ENCODE measurements at places on chromosomes 1 and 21. TPM values are rescaled to one million over a fixed set of nuclear protein-coding genes. Genes with fewer than 3 reads are reported as not detected.

The RASSF5 gene
- 0.56 TPM for total RNA-seq

The TESK2 gene
- 36.1 TPM for total RNA-seq

The RAB13 gene
- 52.4 TPM for total RNA-seq

The CD244 gene
- total RNA-seq: 0.05 TPM

The SMIM1 gene
- 4.4 TPM for total RNA-seq

The DRAXIN gene
- 0.03 TPM for total RNA-seq

The CHAF1B gene
- total RNA-seq: 16.0 TPM

The S100A3 gene
- not detected for total RNA-seq

The TSPAN1 gene
- total RNA-seq: not detected

The PTCH2 gene
- 0.03 TPM for total RNA-seq

DNA sequence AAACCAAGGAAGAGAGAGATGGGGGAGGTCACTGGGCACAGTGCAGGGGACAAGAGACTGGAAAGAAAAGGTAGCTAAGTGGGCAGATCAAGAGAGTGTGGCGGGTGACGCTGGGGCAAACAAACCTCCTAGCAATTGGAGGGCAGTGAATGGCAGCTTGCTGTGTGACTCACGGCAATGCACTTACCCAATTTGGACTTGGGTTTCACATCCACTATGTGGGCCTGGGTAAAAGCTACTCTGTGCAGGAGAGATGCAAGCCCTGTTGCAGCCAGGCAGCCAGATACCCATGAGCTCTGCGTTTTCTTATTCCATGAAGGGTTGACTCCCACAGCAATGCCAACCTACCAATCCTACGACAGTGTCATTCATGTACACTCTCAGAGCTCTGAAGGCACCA, 9.5 kb downstream of the PLXNA2 start:
- DNase-seq: no peak

- DNase-seq: no peak
Measured at GRCh38 chr1:167312871-167313270, 92.2 kb downstream of the POU2F1 start.

GRCh38 chr1:234611225-234611846, 1.4 kb upstream of the IRF2BP2 start:
- peak; percentile 74 for DNase-seq

- DNase-seq: no peak
Measured at GRCh38 chr1:183089025-183089639, 65.9 kb downstream of the LAMC1 start.

DNA sequence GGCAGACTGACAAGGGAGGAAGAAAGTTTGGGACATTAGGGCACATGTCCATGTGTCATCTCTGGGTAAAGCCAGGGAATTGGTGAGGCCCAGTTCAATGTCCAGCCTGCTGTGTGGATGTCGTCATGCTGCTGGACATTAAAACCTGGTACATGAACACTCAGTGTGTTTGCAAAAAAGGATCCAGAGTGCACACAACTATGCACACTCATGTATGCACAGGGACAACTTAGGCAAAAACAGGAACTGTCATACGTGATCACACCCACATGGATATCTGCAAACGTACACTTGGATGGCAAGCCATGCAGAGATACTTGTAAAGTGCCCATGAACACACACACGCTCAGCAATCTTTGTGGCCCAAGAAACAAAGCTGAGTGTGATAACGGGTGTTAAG, 47.9 kb upstream of the NEK2 start:
- DNase-seq: no peak

DNA sequence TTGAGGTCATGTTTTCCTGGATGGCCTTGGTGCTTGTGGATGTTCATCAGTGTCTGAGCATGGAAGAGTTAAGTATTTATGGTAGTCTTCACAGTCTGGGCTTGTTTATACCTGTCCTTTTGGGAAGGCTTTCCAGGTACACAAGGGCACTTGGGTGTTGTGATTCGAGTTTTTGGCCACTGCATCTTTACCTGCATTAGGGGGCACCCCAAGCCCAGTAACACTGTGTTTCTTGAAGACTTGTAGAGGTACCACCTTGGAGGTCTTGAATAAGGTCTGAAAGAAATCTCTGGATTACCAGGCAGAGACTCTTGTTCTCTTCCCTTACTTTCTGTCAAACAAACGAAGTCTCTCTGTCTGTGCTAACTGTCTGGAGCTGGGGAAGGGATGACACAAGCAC, 34.4 kb upstream of the ROR1 start:
- no peak for DNase-seq

- DNase-seq: no peak
Measured at GRCh38 chr1:118116401-118116800, 68.6 kb downstream of the SPAG17 start.

GRCh38 chr1:203726417-203726867, 38.5 kb upstream of the LAX1 start:
- no peak for DNase-seq

DNA sequence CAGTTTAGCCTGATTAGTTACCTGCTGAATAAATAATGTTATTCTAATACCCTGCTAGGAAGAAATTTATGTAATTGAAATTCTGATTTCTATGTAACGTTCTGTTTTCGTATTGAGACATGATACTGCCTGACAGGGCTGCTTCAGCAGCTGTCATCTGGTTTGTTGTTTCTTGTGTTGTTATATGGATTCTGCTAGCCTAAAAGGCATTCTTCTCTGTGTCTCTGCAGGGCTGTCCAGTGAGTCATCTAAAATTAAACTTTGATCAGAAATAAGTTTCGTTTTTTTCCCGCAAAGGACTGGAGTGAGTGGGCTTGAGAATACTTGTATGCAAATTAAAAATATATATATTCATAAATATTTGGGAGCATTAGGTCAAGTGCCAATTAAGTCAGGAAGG, 93.0 kb downstream of the DYRK1A start:
- no peak for DNase-seq

GRCh38 chr1:111489604-111490003, 13.8 kb downstream of the ADORA3 start:
- peak; percentile 14 for DNase-seq

DNA sequence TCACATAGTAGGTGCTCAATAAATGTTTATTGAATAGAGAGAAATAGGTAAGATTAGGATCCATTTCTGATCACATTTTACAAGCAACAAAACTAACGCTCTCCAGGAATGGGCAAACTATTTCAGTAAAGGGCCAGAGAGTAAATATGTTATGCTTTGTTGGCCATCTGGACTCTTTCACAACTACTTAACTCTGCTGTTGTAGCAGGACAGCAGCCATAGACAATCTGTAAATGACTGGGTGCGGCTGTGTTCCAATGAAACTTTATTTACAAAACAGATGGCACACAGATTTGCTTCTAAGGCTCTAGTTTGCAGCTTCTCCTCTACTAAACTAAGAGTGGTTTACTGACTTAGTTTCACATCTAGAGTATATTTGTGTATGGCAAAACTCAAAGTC, 83.0 kb upstream of the BACH1 start:
- DNase-seq: no peak

GRCh38 chr1:64176659-64177058, 26.8 kb upstream of the UBE2U start:
- DNase-seq: no peak

DNA sequence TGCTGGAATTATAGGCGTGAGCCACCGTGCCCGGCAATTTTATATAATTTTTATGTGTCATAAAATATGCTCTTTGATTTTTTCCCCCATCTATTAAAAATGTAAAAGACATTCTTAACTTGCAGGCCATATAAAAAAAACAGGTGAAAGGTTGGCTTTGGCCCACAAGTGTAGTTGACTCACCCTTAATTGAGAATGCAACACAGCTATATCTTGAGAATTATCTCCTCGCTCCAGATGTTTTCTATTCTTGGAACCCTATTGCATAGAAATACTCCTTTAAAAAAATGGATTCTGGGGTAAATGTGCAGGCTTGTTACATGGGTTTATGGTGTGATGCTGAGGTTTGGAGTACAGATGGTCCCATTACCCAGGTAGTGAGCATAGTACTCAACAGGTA, 112.0 kb downstream of the ST3GAL3 start:
- no peak for DNase-seq

GRCh38 chr1:246726881-246727280, 2.7 kb downstream of the SCCPDH start:
- peak; percentile 98 for DNase-seq

- DNase-seq: peak; percentile 42
Measured at GRCh38 chr1:231828182-231828920, 201.8 kb downstream of the DISC1 start.

DNA sequence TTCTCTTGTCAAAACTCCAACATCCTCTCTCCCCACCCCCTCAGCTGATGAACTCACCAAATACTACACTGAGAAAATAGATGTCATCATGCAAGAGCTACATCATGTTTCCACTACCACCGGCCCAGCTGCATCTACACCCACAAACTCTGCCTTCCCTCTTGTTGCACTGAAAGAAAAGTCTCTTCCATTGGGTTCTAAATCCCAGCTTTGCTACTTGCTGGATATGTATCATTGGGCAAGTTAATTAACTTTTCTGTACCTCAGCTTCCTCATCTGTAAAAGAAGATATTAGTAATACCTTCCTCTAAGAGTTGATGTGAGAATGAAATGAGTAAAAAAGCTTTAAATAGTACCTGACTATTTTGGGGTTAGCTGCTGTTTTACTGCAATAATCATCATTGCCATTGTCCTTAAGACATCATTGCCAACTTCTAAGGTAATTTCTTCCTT, 108.6 kb downstream of the OLFML2B start:
- DNase-seq: no peak

GRCh38 chr21:32336711-32337110, 38.1 kb downstream of the MRAP start:
- peak; percentile 74 for DNase-seq

- no peak for DNase-seq
Measured at GRCh38 chr1:3678361-3679097, 26.2 kb downstream of the TP73 start.

DNA sequence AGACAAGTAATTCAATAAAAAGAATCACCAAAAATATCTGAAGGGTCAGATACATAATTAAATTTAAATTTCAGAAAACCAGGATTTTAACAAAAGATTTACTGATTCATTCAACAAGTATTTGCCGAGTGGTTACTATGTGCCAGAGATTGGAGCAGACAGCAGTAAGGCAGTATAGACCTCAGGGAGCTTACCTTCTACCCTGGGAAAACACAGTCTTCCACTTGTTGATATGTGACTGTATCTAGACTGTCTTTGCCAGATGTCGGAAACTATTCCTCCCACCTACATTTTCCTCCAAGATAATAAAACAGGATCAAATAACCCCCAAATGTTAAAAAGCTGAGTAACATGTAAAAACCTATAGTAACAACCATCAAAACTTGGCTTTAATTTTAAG, 6.2 kb downstream of the HNRNPR start:
- DNase-seq: no peak

DNA sequence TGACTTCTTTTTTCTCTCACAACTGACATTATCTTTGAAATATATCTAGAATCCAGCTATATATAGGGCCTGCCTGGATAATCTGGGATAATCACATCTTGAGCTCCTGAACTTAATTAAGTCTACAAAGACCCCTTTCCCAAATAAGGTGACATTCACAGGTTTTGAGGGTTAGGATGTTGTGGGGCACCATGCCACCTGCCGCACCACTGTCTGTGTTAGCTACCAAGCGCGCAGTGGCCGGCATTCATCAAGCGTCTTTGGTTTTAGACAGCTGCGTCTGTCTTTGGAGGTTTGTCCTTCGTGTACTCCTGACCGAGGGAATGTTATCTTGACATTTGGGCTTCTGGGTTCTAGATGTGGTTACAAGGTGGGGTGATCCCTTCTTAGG, 7.5 kb downstream of the TRAPPC10 start:
- no peak for DNase-seq

DNA sequence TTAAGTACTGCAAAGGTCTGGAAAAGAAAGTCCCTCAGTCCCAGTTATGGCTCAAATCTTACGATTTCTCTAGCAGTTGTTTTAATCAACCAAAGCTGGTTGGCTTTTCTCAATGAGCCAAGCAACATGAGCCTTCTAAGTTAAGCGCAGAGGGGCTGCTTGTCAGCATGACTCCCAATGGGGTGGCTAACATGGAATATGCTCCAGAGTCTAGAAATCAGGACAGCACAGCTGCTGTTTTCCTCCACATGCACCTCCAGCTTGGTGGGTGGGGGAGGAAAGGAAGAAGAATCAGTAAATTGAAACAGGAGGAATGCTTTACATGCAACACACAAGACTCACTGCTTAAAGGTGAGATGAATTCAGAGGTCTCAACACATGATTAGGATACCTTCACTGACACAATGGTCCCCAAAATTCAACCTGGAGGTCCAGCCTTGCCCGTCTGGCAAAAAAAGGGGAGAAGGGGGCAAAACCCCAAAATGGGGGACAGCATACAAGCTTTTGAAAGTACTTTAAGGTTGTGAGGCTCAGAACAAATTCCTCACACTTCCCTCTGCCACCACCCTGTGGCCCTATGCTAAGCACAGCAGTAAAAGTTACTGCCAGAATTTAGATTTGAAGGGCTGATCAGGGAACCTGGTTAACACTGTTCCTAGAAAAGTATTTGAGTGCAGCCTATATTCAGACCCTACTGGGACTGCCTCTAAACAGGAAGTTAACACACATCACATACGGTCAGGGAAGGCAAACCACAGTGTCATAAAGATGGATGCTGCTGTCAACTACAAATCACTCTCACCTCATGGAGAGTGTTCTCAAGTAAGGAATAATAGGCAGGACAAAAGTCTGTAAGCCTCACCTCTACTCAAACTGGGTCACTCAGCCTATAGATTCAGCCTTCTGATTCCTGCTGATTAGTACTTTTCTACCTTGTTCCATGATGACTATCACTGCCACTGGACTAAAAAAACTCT, 2.6 kb downstream of the GATAD2B start:
- peak; percentile 34 for DNase-seq

DNA sequence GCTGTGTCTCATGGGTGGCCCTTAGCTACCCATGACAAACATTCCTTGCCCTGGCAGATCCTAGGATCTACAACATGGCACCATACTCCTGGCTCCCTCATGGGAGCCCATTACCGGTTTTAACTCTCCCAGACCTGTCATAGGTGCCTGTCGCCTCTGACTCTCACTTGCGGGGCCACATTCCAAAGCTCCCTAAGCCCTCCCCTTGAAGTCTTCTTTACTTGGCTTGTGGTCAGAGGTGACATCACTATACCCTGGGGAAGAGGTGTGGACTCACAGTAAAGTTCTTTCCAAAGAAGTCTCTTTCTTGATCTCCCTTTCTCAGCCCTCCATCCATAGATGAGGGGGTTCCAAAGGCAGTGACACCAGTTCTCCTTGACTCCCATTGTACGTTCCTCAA, 5.4 kb upstream of the SLAMF9 start:
- no peak for DNase-seq

DNA sequence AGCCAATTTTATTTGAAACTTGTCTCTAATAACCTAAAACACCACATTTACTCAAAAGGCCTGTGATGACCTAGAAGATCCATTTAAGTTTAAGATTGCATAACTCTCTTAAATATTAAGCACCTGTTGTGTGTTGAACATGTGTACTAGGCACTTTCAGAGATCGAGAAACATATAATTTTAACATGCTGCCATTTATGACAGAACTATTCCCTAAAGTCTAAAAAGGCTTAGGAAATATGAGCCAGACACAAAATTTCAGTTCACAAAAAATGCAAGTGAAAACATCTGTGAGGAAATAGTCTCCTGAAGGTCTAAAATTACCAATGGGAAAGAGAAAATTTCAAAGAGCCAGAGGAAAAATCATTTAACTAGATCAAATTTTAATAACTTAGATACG, 37.7 kb downstream of the CEP170 start:
- DNase-seq: no peak

Data from SK-MEL-5 (cell line).